ENCODE measurements at places on chromosomes 3 and 15. TPM values are rescaled to one million over a fixed set of nuclear protein-coding genes. Genes with fewer than 3 reads are reported as not detected.

GRCh38 chr3:111568911-111569310 is 26.2 kb downstream of the ZBED2 start:
- H3K4me1 ChIP-seq, result peaks cover 5% of the 10 kb centered on the region
- no peak for DNase-seq
- H3K27me3 ChIP-seq, result no peaks in the 10 kb centered on the region
- no peak overlapping the region for H3K4me3 ChIP-seq
- peaks cover 23% of the 10 kb centered on the region for H3K36me3 ChIP-seq

DNA sequence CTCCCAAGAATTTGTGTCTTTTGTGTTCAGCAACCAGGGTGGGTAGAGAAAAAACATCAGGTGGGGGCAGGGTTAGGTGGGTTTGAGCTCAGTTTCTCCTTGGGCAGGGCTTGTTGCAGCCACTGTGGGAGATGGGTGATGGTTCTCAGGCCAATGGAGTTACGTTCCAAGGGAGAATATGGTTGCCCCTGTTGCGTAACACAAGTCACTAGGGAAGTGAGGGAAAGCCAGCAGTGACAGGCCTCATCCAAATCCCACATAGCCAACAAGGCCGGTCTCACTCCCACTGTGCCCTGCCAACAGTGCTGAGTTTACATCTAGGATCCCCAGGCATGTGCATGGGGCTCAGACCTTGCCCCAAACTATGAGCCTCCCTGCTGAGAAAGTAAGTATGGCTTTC is 7.9 kb upstream of the FBXL2 start:
- H3K36me3 ChIP-seq, result no peaks in the 10 kb centered on the region
- DNase-seq, result no peak
- no peak overlapping the region for H3K27ac ChIP-seq
- H3K4me1 ChIP-seq, result no peaks in the 10 kb centered on the region

DNA sequence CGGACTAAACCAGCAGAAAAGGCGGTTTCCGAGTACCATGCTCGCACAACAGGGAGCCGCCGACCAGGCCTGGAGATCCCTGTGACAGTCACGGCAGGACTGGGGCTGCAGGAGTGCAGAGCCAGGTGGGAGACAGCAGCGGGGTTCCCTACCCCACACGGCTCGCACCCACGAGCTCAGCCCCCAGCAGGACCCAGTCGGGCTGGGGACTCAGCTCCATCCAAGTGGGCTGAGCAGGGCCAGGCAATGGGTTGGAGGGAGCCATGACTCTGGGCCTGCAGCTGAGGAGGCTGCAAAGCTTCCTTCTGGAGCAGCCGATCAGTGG is 15.8 kb downstream of the XXYLT1 start:
- no peak for DNase-seq
- H3K27ac ChIP-seq, result no peak overlapping the region
- H3K27me3 ChIP-seq, result no peaks in the 10 kb centered on the region
- no peaks in the 10 kb centered on the region for H3K36me3 ChIP-seq
- peaks cover 22% of the 10 kb centered on the region for H3K4me1 ChIP-seq

- H3K27me3 ChIP-seq, result no peaks in the 10 kb centered on the region
- no peak overlapping the region for H3K4me3 ChIP-seq
- H3K4me1 ChIP-seq, result no peaks in the 10 kb centered on the region
These were observed 600.9 kb upstream of the ROBO2 start for GRCh38 chr3:76438971-76439370.

GRCh38 chr3:99607151-99607550 is 31.2 kb upstream of the COL8A1 start:
- H3K27me3 ChIP-seq, result no peaks in the 10 kb centered on the region
- H3K4me1 ChIP-seq, result no peaks in the 10 kb centered on the region
- no peak for DNase-seq
- H3K27ac ChIP-seq, result no peak overlapping the region

- H3K27ac ChIP-seq, result no peak overlapping the region
- H3K4me1 ChIP-seq, result no peaks in the 10 kb centered on the region
- H3K36me3 ChIP-seq, result no peaks in the 10 kb centered on the region
These were observed 126.7 kb downstream of the TUSC7 start for GRCh38 chr3:116836286-116836685.

DNA sequence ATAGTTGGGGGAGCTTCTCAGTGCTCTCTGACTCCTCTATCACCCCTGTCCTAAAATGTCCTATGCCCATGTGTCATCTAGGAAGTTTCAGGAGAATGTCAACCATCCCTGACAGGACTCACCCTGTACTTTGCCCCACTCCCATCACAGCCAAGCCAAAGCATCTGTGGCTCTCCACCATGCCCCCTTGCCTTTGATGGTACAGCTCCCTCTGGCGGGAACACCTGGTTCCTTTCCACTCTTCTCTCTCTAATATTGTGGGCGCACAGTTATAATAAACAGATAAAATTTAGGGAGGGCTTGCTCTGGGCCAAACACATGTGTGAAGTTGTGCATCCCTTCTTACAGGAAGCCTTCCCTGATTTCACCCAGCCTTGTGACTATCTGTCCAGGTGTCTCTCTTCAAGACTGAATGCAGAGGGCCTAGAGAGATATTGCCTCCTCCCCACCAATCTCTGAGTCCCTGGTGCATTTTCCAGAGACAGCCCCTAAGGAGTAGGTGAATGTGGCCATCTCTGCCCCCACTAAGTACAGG is 62.8 kb downstream of the ISG20 start:
- H3K27ac ChIP-seq, result no peak overlapping the region
- H3K4me3 ChIP-seq, result no peak overlapping the region
- peaks cover 13% of the 10 kb centered on the region for H3K27me3 ChIP-seq
- H3K4me1 ChIP-seq, result peaks cover 9% of the 10 kb centered on the region

DNA sequence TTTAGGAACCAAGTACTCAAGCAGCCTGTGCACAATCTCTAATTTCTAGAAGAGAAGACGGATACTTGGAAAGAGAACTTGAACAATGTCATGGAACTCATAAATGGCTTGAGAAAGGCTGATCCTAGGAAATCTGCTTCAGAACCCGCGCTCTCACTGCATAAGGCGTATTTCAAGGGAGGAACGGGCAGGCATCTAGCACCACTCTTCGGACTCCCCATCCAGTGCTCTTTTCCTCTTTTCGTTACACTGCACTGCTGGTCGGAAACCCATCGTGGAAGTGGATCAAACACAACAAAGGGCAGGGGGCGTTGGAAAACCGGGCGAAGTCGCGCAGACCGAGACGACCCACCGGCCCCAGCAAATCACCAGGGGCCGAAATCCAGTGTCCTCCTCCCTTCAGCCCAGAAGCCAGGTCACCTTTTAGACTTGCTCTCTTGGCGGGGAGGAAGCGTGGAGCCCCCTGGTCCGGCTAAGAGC is 539 bp upstream of the TLNRD1 start:
- no peaks in the 10 kb centered on the region for H3K27me3 ChIP-seq
- DNase-seq, result no peak
- peaks cover 20% of the 10 kb centered on the region for H3K4me1 ChIP-seq
- H3K27ac ChIP-seq, result peak overlapping the region; percentile 98
- peaks cover 4% of the 10 kb centered on the region for H3K36me3 ChIP-seq
- H3K4me3 ChIP-seq, result peak overlapping the region; percentile 94

- no peak within 1 kb of the TSS for H3K4me3 ChIP-seq
- no peaks in the 10 kb centered on the region for H3K36me3 ChIP-seq
- DNase-seq, result no peak
- H3K27ac ChIP-seq, result no peak within 1 kb of the TSS
- no peaks in the 10 kb centered on the region for H3K27me3 ChIP-seq
- H3K4me1 ChIP-seq, result peaks cover 5% of the 10 kb centered on the region
These were observed at the start of gene IQCF2 for GRCh38 chr3:51860703-51861665. TSS of gene IQCF2 (plus strand) at chr3:51861615. CDS start at chr3:51861667, 52 bp downstream.

DNA sequence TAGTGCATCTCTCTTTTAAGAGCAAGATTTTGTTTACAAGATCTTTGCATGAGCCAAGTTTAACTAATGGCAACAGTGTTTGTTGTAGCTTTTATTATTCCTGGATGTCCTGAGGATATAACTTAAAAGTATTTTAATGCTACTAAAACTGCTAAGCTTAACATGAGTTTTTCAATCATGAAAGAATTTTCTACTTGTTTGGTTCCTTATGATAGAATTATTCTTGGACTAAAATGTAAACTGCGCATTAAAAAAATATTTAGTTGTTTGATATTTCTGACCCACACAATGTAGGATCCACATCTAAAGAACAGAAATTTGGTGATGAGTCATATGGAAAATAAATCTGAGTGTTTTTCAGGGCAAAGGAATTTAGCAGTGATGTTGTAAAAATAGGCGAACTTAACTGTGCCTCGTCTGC is 70.8 kb downstream of the RAP2B start:
- DNase-seq, result no peak
- no peak overlapping the region for H3K27ac ChIP-seq
- H3K36me3 ChIP-seq, result no peaks in the 10 kb centered on the region
- no peaks in the 10 kb centered on the region for H3K27me3 ChIP-seq
- H3K4me3 ChIP-seq, result no peak overlapping the region

DNA sequence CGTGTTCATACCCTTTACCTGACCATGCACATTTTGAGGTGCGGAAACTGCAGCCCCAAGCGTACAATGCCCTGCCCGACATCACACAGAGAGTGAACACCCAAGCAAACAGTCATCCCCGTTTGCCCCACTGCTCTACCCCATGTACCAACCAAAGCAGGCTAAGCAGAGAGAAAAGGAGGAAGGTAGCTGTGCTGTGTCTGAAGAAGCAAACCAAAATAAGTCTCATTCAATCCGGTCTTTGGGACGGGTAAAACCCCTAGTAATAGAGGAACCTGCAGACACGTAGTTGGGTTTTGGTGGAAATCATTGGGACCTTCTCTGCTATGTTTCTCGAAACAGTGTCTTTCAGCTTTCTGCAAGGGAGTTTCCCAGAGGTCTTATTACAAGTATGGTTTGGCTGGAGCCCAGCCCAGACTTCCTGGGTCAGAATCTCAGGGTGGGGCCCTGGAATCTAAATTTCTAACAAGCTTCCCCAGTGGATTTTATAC is 164.6 kb upstream of the HES1 start:
- H3K27me3 ChIP-seq, result no peaks in the 10 kb centered on the region
- H3K27ac ChIP-seq, result no peak overlapping the region
- no peaks in the 10 kb centered on the region for H3K36me3 ChIP-seq
- peaks cover 4% of the 10 kb centered on the region for H3K4me1 ChIP-seq
- no peak overlapping the region for H3K4me3 ChIP-seq

GRCh38 chr3:124243177-124243859 is 251.4 kb upstream of the ROPN1 start:
- H3K27me3 ChIP-seq, result no peaks in the 10 kb centered on the region
- no peak for DNase-seq
- H3K4me3 ChIP-seq, result no peak overlapping the region
- no peak overlapping the region for H3K27ac ChIP-seq

DNA sequence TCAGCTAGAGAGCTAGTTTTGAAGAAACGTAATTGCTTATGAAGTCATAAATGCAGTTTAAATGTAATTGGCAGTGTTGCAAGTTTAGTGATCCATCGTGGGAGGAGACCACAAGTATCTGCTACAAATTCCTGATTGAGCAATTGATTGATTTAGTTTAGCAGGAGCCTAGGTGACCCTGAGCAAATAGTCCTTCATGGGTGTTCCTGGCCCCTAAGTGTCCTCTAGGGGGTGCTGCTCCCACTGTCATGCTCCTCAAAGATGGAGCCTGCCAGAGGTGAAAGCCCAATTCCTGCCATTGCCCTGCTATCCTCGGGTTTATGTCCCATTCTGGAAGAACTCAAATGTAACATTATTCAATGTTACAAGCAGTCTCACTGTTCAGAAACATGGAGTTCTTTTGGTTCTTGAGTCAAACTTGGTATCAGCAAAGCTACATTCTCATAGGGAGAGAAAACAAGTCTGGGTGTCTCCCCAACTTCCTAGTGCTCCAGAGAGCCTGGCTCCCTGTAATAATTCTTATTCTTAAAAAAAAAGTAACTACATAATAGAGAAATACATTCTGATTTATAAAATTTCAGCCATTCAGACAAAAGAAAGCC is 29.8 kb upstream of the SENP5 start:
- no peak overlapping the region for H3K27ac ChIP-seq

The GABPB1 gene
- 20.8 TPM for total RNA-seq
